ENCODE measurements at places on chromosomes 5 and 9.

GRCh38 chr5:76789991-76790581 is 28.7 kb upstream of the F2RL1 start:
- no peak for DNase-seq

DNA sequence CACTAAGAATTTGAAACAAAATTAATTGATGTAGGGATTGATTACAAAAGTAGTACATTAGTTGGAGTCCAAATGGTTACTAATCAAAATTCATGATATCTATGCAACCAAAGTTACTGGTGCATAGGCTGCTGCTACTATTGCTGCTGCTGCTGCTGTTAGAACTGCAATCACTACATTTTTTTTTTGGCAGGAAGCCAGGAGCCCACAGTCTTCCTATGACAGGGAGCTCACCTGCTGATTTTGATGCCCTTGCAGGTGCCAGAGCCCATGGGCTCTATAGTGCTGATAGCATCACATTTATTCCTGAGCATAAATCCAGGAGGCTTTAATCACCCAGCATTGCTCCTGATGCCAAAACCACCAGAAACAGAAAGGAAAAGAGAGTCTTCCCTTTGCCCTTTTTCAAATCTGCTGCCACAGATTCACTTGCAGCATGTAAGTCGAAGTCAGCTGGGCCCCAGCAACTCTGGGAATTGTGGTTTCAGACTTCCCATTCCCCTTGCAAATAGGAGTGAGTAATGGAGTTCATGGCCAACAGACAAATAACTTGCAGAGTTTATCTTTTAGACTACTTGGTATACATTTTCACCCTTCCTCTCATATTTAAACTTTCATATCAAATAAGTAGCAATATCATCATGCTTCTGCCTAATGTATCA is 17.6 kb downstream of the SLCO6A1 start:
- DNase-seq = peak; percentile 71

- DNase-seq = no peak
Measured at GRCh38 chr5:139199321-139199720, 1.2 kb upstream of the SIL1 start.

GRCh38 chr9:117125531-117125930 is 289.3 kb downstream of the ASTN2 start:
- DNase-seq = no peak

GRCh38 chr9:75088646-75089372 is 495 bp downstream of the OSTF1 start:
- peak; percentile 41 for DNase-seq

DNA sequence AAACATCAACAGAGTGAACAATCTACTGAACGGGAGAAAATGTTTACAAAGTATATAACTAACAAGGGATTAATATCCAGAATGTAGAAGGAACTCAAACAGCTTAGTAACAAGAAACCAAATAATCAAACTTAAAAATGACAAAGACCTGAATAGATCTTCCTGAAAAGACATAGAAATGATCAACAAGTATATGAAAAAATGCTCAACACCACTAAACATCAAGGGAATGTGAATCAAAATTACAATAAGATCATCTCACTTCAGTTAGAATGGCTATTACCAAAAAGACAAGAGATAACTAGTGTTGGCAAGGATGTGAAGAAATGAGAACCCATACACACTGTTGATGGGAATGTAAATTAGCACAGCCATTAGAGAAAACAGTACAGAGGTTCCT is 218.8 kb downstream of the MCTP1 start:
- DNase-seq = no peak

- no peak for DNase-seq
Measured at GRCh38 chr9:131087354-131087893, 8.9 kb upstream of the AIF1L start.

DNA sequence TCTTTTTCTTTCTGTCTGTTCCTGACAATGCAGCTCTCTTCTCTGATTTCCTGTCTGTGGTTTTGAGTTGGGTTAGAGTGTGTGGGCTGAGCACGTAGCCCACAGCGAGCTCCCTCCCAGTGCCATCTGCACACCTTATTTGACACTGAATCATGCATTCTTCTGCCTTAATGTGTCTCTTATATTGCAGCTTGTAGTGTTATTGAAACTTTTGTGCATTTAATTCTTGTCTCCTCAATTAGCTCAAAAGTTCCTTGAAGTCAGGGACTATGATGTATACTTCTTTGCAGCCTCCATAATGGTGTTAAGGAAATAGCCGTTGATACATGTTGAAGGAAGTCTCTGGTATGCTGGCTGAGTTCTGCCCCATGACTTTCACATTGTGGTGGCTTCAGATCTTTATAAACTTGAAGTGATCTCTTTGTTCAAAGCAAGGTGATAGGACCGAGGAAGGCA is 576.2 kb upstream of the CLINT1 start:
- peak; percentile 84 for DNase-seq

DNA sequence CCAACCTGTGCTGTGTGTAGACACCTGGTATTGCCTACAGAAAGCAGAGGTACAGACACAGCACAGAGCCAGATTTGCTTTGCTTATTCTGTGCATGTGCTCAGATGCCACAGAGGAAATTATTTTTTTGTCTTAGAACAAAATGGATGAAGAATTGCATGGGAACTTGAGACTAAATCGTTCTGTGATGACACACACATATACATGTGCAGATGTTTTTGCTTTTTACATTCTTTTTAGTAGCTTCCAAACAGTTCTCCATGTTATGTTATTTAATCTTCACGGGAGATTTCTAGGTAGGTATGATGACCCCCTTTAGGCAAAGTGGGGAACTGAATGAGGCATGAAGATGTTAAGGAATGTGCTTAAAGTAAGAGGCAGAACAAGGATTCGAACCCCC is 221.5 kb upstream of the PANK3 start:
- DNase-seq = no peak

DNA sequence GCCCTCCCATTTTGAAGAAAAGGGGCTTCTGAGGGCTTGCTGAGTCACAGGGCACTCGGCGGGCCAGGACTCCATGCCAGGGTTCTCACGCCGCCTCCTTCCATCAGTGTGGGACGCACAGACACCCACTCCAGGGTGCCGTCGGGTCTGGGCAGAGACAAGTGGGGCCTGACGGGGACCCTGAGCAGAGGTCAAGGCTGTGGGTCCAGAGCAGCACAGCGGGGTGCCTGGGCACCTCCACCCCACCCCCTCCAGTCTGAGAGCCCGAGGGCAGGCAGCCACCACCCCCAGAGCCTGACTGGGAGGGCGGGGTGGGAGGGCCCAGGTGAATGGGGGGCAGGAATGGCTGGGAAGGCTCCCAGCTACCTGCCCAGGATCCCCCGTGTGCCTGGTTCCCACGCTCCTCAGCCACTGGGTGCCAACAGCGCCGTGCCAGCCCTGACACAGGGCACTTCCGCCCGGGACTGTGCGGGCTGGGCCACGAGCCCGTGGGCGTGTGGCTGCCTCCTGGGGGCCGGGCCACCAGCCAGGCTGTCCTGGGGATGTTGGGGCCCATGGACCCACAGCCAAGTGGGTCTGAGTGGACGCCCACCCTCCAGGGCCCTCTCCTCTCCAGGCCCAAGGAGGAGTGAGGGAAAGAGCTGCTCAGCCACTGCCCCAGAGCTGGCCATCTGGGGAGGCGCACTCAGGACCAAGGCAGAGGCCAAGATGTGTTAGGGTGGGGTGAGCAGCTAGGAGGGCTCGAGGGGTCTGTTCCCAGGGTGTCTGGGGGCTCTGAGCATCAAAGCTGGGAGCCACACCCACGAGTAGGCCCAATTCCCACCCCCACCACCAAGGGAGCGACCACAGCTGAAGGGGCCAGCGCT is 10.1 kb upstream of the NRARP start:
- DNase-seq = no peak

DNA sequence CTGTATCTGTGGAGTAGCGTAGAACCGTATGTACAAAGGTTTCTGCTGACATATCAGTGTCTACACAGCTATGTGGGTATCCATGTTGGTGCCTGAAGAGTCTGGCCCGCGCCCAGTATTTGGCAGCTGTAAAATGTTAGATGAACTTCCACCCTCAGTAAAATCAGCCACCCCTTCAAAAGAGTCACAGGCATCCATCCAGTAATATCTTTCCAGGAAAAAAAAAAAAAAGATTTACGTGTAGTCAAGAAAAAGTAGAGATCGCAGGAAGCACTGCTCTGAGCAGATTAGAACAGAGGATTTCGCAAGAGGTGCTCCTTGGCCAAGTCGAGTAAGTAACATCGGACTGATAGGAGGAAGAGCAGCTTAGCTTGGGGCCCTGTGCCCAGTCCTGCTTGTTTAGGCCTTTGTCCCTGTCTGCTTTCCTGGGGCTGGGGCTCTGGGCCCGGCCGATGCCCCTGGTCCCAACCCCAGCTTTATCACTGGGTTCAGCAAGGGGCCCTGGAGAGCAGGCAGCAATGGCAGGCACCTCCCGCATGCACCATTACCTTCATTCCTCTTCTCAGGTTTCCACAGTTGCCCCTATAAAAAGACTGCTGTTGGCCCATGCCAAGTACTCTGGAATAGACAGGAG is 21.2 kb downstream of the DAPK1 start:
- no peak for DNase-seq

GRCh38 chr5:27144456-27144855 is 106.1 kb upstream of the CDH9 start:
- DNase-seq = no peak

DNA sequence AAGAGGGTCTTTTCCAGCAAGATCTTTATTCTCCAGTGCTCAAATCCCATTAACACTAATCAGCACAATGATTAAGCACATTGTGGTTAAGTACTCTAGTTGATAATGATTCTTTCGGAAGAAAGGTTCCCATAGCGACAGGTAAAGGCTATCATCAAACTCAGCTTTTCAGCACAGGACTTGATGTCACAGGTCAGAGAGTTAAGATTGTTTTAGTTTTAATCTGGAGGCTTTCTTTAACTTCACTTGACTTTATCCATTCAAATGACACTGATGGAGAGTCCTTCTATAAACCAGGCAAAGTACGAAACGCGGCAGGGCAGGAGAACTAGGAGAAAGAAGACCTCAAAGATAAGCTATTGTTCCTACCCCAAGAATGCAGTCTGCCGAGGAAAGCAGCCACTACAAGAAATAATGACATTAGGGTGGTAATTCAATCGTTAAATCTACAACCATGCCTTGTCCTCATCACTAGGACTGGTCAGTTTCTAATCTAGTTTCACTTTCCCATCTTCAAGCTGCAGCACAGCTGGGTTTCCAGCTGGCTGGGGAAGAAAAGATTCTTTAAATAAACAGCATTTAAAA is 4.6 kb downstream of the NRG2 start:
- peak; percentile 78 for DNase-seq

DNA sequence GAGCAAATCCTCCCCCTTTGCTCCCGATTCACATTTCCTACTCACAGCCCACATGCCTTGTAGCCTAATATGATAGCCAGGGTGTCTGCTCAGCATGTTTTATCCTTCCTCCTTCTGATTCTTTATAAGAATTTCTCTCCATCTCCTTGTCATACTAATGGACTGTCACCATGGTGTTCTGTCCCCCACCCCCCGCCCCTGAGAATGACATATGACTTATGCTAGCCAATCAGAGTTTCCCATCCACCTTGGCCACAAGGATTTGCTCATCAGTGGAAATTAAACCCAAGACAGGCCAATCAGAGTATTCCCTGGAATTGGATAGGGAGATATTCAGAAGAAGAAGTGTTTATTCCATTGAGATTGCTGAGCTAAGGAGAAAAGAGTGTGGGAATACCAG is 16.0 kb downstream of the ABLIM3 start:
- DNase-seq = no peak

DNA sequence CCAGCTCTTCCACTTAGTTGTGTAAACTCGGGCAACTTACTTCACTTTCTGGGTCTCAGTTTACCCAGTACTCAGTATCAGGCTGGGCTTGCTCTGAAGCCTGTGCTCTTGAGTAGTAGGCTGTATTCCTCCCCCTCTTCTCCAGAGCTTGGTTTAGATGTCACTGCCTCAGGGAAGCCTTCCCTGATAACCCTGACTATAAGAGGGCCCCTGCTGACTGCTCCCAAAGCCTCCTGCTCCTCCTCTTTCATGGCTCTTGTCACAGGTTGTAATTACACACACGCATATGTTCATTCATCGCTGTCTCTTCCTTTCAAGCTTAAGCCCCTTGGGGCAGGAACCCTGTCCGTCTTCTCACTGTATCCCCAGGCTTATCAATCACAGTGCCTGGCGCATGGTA is 140.2 kb downstream of the RGS3 start:
- no peak for DNase-seq

DNA sequence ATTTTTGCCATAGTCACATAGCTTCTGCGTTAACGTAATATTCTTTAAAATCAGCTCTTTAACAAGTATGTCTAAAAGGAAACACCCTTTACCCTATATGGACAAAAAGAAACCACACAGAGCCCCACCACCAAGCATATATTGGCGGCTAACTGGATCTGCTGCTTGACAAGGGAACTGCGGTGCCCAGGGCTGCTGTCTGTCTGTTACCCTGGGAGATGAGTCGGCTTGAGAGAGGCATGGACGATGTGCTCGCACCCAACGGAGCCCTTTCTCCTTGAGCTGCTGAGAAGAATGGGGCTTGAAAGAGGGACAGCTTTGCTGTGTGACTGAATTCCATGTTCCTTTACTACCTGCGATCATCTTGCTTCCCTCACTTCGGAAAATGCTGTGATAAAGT is 158.6 kb upstream of the SHB start:
- no peak for DNase-seq

GRCh38 chr5:178116143-178116885 is 3.0 kb downstream of the N4BP3 start:
- no peak for DNase-seq

- no peak for DNase-seq
Measured at GRCh38 chr5:59528202-59528862, 365.2 kb downstream of the PDE4D start.

GRCh38 chr9:83425240-83425639 is 113.0 kb downstream of the FRMD3 start:
- DNase-seq = no peak

- no peak for DNase-seq
Measured at GRCh38 chr9:33351547-33351946, 50.8 kb downstream of the AQP7 start.

DNA sequence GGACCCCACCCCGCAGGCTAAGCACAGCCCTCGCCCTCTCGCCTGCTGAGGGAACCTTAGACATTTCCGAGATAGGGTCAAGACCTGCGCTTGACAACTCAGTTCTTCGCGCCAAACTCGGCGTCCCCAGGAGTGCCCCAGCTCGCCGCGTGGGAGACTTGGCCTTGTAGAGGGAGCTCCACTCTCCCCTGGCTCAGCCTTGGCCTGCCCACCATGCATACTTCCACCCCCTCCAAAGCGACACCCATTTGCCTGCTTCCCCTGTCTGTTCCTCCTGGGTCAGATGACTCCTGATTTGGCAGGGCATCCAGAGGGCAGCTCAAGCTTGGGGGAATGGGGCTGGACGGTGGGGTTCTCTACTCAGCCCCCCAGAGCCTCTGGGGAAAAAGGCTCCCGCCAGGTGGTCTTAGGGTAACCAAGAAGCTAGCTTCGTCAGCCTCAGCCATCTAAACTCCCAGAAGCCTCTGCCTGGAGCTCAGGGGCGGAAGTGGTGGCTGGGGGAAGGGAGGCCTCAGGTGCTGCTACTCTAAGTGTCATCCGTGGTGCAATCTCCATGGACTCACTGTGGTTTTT is 560 bp downstream of the DOCK2 start:
- peak; percentile 59 for DNase-seq

DNA sequence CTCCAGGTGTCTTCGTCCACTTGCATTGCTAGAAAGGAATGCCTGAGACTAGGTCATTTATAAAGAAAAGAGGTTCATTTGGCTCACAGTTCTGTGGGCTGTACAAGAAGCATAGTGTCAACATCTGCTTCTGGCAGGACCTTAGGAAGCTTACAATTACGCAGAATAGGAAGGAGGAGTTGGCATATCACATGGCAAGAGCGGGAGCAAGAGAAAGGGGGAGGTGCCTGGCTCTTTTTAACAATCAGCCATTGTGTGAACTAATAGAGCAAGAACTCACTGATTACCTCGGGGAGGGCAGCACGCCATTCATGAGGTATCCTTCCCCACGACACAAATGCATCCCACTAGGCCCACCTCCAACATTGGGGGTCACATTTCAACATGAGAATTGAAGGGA is 134.4 kb upstream of the EFNA5 start:
- no peak for DNase-seq
